ENCODE measurements at places on chromosomes 4 and X.

DNA sequence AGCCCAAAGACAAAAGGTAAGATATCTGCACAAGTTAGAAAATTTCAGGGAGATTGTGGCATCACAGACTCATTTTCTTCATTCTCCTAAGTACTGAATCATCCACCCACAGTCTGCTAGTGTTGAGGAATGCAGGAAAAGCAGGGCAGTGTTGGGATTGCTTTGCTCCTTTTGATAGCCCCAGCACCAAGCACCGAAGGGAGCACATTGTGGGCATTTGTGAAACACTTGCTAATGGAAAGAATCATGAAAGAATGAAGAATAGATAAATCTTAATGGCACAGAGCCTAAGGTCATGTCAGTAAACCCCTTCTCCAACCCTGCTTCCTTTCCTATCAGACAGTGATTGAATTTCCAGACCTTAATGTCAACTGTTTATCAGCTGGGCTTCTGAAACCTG lies 103.1 kb upstream of the GPRIN3 start:
- DNase-seq: no peak

DNA sequence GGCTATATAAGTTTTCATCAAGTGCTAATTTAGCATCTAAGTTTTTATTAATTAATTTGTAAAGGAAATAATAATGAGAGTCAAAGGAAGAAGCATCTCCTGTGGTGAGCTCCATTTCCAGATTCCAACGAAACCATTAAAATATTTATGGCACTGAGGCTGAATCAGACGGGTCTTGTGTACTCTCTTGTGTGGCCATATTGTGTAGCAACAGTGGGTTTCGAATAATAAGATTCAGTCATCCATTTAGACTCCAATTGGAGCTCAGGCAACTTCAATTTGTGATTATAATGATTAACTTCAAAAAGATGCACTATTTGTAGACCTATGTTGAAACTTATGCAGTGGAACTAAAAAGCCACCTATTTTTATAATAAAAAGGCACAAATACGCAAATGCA lies 82.4 kb downstream of the SNCA start:
- DNase-seq: no peak

DNA sequence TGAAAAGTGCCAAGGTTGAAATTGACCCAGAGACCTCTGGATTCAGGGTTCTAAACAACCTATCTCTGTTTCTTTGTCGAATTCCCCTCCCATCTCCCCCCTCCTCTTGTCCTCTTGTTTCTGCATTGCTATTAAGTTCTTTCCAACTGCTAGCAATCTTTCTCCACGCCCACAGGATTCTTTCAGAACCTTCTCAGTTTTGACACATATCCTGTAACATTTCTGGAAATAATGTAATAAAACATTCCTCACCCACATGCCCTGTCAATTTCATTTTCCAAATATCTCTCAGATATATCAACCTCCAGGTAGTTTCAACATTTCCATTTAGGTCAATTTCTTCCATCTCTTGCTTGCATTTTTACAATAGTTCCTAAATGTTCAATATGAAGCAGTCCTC lies 1105.9 kb downstream of the ARAP2 start:
- no peak for DNase-seq

DNA sequence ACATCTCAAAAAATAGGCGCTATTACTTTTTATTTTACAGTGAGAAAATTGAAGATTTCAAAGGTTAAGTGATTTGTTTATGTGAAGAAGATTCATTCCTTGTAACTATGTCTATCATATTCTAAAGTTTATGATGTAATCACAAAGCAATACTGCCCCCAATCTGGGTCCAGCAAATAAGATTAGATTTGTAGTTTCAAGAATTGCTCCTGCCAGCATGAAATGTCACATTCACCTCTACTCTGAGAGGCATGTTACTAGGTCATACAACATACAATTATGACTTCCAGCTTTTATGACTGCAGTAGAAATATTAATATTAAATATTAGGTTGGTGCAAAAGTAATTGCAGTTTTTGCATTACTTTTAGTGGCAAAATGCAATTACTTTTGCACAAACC lies 976.2 kb downstream of the FSTL5 start:
- DNase-seq: no peak

Measured in stimulated activated CD4-positive, alpha-beta T cell treated with anti-CD3 and anti-CD28 coated beads, TNF-alpha, amount 100 ng/mL, for 4 hours (primary cell).